Activated CD4-positive, alpha-beta T cell treated with anti-CD3 and anti-CD28 coated beads, Interleukin-2, amount 50 U/mL, for 24 hours (primary cell): ENCODE measurements at places on chromosomes 3 and 15.

DNA sequence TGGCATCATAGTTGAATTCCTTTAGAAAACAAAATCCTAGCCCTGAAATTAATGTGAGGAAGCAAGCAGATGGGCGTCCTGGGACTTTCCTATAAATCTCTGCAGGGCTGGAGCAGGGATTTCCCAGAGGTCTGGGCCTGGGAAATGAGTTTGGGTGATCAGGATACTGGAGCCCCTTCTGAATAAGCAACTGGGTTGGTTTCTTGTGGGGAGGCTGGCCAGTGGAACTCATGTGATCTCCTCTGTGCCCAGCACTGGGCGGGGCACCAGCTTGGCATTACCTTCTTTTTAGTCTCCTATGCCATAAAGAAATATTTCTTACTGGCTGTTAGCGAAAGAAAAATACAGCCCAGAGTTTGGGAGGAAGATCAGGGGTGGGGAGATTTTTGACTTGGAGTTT lies 1.7 kb downstream of the THSD4 start:
- DNase-seq = no peak

GRCh38 chr3:62365391-62366125 lies 7.8 kb downstream of the FEZF2 start:
- no peak for DNase-seq

DNA sequence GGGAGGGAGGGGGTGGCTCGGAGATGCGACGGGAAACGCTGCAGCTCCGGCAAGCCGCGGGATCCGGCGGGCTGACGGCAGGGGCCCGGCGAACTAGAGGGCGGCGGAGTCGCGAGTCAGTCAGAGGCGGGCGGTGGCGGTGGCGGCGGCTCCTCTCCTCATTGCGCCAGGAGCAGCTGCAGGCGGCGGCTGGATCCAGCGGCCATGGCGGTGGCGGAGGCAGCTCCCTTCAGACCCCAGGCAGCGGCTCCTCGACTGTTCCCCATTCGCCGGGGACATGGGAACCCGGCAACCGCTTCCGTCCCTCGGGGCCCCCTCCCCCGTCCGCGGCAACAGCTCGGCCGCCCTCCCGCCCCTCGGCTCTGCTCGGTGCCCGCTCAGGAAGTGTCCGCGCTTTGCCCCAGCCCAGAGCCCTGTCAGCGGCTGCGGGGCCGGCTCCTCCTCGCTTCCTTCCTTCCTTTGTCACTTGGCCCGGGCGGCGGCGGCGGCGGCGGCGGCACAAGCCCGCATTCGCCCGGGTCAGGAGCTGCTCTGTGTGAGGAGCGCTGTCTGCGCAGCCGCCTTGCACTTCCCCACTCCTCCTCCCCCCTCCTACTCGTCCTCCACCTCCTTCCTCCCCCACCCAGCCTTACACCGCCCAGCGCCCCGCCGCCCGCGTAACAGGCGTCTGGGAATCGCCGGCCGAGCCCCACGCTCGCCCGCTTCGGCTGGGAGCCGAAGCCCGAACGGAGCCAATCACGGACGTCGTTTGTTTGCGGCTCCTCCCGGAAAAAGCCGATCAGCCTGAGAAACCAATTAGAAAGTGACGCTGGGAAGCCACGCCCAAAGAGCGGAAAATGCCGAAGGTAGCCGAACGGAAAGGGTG lies at the start of gene GSK3B:
TSS of gene GSK3B (minus strand) at position 537 of the 865 bp plus-strand sequence. CDS start 1,013 bp downstream, outside the sequence.
- no peak for DNase-seq

DNA sequence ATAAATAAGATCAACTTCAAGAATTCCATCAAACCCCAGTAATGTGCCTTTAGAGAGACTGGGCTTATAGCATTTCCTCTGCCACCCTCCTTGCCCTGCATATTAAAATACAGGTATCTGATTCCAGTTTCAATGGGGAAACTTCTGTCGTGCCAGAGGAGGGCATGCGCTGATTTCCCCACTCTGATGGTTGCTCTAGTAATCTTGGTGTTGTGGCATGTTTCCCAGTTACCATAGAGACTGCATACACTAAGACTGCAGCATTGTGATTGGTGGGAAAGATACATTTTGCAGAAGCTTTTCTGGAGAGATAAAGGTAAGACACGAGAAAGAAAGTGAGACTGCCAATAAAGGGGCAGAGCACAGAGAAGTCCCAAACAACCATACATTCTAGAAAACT lies 225.6 kb downstream of the TIGIT start:
- no peak for DNase-seq

- DNase-seq = no peak
Observed at GRCh38 chr3:58884453-58884852, 165.4 kb downstream of the CFAP20DC start.

DNA sequence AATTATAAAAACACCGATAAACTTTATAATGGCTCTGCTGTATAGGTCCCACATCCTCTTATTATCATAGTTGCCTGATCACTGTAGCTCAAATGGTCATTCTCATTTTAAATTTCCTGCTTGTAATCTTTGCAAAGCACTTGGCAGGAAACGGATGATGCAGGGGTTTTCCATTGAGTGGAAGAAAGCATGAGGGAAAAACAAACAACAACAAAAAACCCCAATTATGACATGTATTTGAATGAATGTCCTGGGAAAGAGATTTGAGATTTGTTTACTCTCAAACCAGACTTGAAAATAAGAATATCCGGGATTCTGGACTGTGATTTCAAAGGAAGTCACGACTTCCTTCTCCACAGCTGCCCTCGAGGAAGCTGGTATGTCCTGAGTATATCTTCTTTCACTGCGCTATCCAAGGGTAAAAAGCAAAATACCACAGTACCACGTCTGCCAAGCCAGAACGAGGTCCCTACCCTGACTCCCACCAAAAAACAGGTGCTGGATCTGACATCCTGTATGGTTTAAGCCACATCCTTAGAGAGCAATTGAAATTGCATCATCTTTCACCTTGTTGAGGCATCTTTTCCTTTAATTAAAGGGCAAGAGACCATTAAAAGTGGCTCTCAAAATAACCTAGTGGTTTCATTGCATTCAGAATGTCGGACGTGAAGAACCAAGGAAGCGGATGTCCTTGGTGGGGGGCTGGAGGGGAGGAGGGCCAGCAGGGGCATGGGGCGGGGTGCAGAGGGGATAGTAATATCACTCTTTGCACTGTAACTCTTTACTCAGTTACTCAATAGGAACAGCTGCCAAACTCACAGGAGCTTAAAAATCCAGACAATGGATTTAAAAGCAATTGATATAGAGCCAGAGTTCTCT lies 13.5 kb upstream of the TIPIN start:
- peak; percentile 11 for DNase-seq

DNA sequence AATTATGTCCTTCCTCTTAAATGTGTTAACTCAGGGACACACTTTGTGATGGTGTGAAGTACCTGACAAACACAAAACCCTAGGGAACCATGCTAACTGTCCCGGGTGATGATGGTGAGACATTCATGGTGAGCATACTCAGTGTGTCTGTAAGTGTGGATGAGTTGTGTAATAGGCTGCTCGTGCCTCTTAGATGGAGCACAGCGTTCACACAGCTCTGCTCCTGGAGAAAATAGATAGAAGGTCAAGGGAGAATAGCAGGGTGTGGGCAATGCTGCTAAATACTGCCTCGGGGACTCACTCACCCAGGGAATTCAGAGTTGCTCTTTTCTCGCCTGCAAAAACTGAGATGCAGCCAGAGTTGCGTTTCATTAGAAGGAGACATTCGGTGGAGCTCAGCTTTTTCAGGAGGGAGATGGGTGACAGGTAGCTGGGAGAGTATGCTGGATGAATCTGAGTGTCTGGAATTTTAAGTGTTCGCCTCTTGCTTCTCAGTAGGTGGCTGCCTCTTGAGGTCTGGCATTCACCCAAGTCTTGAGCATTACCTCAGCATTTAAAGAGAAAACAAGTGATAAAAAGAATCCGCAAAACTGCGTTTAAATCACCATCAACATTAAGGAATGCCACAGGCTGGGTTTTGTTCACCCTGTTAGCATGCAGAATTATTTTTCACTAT lies 813.2 kb downstream of the AGBL1 start:
- DNase-seq = no peak

DNA sequence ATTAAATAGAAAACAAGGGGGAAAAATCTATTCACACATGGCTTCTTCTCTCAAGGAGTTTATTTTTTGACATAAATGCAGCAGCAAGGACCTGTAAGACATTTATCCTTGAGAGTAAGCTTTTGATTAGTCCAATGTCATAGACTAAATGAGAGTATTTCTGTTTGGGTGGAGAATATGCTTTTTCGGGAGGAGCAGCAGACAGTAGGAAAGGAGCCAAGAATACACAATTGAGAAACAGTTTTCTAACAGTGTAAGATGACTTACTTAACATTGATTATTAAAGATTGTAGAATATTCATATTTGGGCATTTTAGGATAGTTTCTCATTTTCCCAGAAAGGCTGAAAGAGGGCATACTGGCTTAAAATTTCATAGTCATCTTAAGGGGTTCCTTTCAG lies 65.9 kb upstream of the PAQR5 start:
- no peak for DNase-seq

GRCh38 chr15:51622604-51623370 lies at the start of gene DMXL2:
TSS of gene DMXL2 (minus strand) at chr15:51622771. CDS start at chr15:51622545, 226 bp downstream.
- peak; percentile 47 for DNase-seq

GRCh38 chr15:99163271-99164062 lies 58.6 kb downstream of the SYNM start:
- DNase-seq = no peak

GRCh38 chr15:93476491-93477177 lies 387.6 kb upstream of the RGMA start:
- no peak for DNase-seq

DNA sequence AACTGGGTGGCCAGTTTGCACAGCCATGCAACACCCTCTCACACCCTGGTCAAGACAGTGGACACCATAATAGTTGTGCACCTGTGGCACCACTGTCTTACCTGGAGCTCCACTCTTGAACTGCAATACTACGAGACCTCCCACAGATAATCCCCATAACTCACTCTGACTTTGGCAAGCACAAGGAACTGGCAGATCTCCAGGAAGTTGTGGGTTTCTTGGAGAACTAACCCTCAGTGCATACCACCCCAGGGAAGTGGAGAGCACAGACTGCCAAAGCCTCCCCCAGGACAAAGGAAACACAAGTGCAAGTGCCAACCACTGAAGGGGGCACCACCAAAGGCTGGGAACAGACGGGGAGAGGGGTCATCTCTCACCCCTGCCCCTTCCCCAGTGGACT lies 318.6 kb downstream of the SUCLG2 start:
- no peak for DNase-seq

DNA sequence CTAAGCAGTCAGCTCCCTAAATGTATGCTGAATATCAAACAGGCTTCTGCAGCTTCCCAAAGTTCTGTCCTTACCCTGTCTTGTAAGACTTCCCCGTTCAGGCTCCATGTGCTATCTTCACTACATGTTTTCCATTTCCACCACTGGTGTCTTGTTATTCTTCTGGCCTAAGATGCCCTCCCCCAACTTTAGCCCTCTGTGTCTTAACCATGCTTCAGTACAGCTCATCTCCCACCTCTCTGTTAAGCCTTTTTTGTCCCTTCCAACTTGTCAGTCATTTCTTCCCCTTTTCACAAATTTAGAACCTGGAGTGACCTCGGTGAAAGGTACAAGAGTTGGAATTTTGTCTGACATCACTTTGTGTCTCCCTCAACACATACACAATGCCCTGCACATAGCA lies 151.7 kb upstream of the TBL1XR1 start:
- DNase-seq = no peak

- DNase-seq = no peak
Observed at GRCh38 chr3:183142199-183142598, 20.3 kb downstream of the LAMP3 start.

DNA sequence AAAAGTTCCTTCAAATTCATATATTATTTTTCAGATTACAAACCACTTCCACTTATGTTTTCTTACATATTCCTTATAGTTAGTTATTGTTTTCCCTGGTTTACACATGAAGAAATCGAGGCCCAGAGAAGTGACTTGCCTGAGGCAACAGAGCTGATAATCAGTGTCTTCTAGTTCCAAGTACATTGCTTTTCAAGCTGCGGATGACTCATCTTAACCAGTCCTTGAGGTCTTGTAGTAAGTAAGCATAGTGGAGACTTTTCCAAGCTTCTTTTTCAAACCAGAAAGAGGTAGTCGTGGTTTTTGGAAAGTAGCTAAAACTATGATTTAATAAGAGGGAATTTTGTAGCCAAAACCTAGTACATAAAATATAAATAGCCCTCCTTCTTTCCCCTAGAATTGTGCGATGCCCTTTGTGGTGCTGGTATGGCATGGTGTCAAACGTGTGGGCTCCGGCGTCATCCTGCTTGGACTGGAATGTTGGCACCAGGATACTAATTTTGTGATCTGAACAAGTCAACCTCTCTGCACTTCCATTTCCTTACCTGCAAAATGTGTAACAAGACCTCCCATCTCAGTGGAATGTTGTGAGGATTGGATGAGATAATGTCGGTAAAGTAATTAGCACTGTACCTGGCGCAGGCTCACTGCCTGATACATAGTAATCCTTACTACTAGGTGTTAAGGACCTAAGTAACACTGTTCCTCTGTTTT lies 19.0 kb upstream of the DLG1 start:
- DNase-seq = no peak

- DNase-seq = no peak
Observed at GRCh38 chr15:72342385-72342784, 22.4 kb upstream of the CELF6 start.

DNA sequence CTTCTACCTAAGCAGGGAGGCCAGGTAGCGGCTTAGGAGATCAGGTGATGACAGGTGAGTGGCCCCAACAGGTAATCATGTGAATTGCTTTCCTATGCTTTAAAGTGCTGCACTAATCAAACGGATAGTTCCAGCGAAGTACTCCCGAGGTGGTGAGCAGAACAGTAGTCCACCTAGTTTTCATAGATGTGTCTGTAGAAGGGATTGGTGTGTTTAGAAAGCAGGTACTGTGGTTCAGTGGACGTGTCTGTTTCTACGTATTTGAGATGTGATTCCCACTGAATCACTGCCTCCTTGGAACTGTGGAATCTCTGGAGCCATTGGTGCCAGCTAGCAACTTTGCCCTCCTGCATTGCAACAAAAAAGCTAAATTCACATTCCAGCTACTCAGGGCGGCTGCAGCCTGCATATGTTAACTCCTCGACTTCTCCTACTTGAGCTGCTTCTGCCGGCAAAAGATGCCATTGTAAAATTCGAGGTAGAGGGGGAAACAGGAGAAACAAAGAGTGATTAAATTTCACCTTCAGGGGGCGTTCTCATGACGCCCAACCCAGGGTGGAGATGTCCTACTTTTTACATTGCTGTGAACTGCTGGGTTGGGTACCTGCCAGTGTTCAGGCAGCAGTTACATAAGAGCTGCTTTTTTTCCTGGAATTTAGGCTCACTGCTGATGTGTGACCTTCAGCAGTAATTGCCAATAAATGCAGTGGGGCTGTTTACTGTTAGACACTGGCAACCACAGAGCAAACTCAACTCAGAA lies 227.3 kb downstream of the ITPR1 start:
- DNase-seq = no peak

- no peak for DNase-seq
Observed at GRCh38 chr15:25886498-25887140, 23.5 kb upstream of the ATP10A start.

GRCh38 chr3:55686426-55687254 lies 199.5 kb upstream of the WNT5A start:
- DNase-seq = no peak
